ENCODE measurements at places on chromosomes 13 and 19.

DNA sequence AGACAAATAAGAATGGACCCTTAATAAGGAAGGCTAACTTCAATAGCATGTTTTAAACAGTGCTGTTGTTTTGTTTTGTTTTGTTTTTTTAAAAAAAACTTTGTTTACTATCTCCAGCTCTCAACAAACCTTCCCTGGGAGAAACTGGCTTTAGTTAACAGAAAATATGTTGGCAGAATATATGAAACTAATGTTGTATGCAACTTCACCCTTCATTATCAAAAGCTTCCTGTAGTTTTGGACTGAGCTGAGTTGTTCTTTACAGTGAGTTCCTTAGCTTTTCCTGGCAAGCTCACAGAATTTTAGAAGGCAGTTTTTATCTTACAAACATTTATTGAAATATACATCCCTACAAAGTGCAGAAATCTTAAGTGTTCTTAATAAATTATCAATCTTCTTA lies 2480.7 kb upstream of the PCDH20 start:
- no peak for DNase-seq

DNA sequence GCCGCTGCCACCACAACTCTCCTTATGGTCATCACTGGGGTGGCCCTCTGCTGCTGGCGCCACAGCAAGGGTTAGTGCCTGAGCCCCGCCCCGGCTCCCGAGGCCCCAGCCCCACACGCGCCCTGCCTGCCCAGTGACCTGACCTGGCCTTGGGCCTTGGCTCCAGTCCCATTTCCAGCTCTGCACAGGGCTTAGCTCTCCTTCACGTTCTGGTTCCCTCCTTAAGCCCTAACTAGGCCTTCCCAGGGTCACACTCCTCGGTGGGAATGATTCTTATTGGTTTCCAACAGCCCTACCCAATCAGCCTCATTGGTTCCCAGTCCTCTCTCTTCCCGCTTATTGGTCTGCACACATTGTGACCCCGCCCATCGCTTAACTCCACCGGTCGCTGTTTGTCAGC lies 5.8 kb downstream of the KIRREL2 start:
- no peak for DNase-seq

DNA sequence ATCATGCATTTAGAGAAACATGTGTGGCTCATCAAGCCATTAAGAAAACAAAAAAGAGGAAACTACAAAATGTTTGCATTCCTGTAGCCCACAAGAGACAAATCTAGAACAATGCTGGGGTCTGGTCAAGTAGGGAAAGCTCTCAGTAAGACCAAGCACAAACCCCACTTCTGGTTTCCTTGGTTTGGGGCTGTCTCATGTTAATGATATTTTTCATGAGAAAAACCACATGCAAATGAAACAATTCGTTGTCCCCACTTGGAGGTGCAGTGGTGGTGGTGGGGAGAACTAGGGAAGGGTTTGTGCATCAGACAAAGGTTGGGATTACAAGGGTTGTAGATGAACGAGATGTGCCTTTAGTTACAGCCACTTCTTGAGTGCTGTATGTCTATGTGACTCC lies 7.0 kb upstream of the RB1 start:
- DNase-seq = no peak

- DNase-seq = no peak
Measured at GRCh38 chr13:48236528-48237353, 3.7 kb downstream of the ITM2B start.

DNA sequence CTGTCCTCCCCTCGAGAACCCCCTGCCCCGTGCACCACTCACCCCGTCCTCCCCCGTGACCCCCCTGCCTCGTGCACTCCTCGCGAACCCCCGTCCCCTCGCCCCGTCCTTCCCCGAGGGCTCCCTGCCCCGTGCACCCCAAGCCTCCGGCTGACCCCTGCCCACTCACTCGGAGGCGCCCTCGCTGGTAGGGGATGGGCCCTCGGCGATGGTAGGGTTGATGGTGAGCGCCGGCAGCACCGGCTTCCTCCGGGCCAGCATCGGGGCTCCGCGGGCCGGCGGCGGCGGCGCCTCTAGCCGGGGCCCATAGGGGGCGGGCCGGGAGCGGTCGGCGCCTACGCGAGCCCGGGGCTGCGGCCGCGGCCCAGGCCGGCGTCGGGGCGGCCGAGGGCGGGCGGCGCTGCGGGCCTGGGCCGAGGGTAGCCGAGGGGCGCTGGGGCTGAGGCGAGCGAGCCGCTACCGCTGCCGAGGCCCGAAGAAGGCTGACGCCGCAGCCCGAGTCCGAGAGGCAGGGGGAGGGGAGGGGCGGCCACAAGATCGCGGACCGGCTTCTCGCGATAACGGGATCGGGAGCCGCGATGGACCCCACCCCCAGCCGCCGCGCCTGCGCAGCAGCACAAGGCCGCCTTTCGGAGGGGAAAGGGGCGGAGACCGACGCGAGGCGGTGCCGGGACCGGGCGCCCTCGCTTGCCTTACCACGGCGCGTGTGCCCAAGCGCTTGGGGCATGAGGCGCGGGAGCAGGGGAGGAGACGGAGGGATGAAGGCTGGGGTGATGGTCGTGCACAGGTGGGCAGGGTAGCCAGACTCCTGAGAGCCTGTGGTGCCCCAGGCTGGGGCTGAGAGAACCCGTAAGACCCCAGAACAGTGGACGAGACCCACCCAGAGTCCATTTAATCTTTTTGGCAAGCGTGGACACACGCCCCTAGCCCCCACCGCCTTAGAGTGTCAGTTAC lies at the start of gene MAP2K2:
MAP2K2 (minus strand) TSS at position 508 of the 954 bp plus-strand sequence; CDS start at position 261, 247 bp downstream.
- DNase-seq = peak; percentile 88

- no peak for DNase-seq
Measured at GRCh38 chr13:75324413-75324940, 157.5 kb downstream of the TBC1D4 start.

GRCh38 chr19:49205114-49205513 lies 47.5 kb downstream of the TRPM4 start:
- no peak for DNase-seq

DNA sequence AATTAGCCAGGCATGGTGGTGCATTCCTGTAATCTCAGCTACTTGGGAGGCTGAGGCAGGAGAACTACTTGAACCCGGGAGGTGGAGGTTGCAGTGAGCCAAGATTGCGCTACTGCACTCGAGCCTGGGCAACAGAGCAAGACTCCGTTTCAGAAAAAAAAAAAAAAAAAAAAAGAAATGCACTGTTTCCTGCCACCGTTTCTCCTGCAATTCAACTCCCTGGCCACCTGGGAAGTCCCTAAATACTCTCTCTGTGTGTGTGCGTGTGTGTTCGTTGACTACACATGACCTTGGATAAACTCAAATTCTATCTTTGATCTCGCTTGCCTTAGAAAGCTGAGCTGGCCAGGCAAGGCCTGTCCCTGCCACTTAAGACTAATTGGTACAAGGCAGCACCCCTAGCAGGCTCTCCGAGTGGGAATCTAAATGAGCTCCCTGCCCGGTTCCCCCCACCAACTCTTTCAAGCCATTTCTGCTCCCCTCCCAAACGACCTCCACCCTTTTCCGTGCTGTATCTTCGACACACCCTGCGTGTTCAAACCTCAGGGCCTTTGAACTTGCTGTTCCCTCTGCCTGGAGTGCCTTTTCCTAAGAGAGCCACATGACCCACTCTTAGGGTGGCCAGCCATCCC lies 5.2 kb upstream of the BCAT2 start:
- DNase-seq = peak; percentile 54

GRCh38 chr13:31997641-31998040 lies 33.9 kb upstream of the FRY start:
- DNase-seq = no peak

- DNase-seq = no peak
Measured at GRCh38 chr13:23778002-23778652, 111.1 kb downstream of the MIPEP start.

DNA sequence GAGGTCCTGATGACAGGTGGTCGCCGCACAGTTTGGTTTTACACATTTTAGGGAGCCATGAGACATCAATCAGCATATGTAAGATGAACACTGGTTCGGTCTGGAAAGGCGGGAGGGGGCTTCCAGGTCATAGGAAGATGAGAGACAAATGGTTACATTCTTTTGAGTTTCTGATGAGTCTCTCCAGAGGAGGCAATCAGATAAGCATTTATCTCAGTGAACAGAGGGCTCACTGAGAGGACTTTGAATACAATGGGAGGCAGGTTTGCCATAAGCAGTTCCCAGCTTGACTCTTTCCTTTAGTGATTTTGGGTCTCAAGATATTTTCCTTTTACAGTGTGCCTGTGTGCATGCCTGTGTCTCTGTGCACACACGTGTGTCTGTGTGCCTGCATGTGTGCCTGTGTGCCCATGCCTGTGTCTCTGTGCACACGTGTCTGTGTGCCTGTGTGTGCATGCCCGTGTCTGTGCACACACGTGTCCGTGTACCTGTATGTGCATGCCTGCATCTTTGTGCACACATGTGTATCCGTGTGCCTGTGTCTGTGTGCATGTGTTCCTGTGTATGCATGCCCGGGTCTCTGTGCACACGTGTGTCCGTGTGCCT lies 35.5 kb upstream of the TMEM255B start:
- no peak for DNase-seq

- DNase-seq = no peak
Measured at GRCh38 chr19:33910922-33911321, 114.3 kb downstream of the KCTD15 start.

DNA sequence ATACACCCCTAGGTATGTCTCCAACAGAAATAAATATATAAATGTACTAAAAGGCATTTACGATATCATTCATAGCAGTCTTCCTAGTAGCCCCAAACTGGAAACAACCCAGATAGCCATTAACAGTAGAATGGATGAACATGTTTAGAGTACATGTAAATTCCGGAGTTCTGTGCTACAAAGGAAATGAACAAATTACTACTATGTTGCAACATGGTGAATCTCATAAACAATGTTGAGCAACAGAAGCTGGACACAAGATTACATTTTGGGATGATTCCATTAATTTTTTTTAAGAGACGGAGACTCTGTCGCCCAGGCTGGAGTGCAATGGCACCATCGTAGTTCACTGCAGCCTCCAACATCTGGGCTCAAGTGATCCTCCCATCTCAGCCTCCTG lies 5.9 kb upstream of the SLC7A10 start:
- DNase-seq = no peak

DNA sequence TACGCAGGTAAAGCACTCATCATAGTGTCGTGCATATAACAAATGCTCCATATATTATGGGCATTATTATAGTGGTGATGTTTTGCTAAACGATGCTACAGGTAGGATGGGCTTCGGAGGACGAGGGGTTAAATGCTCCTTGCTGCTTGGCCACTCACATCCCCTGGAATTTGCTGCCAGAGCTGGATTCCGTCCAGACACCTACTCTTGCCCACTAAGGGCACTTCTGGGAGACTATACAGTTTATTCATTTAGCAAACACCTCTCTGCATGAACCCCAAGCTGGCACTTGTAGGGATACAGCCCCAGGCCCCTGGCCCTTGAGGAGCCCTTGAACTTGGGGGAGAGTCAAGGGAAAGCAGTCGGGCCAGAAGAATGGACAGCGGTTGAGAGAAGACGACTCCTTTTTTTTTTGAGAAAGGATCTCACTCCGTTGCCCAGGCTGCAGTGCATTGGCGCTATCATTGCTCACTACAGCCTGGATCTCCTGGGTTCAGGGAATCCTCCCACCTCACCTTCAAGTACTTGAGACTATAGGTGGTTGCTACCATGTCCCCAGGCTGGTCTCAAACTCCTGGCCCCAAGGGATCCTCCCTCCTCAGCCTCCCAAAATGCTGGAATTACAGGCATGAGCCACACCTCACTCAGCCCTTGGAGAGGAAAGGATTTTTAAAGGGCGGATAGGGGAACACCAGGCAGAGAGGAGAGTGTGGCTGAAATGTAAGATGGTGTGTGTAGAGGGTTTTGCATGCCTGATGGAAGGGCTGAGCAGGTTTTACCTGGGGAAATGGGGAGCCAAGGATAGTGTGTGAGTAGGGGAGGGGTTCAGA lies 1.1 kb upstream of the MRPL34 start:
- no peak for DNase-seq

GRCh38 chr13:93552596-93552995 lies 326.0 kb downstream of the GPC6 start:
- no peak for DNase-seq

- no peak for DNase-seq
Measured at GRCh38 chr13:106492588-106493475, 42.6 kb downstream of the EFNB2 start.

- no peak for DNase-seq
Measured at GRCh38 chr13:26508885-26509284, 48.6 kb upstream of the WASF3 start.

- DNase-seq = no peak
Measured at GRCh38 chr19:5536337-5536894, 31.3 kb downstream of the TINCR start.

DNA sequence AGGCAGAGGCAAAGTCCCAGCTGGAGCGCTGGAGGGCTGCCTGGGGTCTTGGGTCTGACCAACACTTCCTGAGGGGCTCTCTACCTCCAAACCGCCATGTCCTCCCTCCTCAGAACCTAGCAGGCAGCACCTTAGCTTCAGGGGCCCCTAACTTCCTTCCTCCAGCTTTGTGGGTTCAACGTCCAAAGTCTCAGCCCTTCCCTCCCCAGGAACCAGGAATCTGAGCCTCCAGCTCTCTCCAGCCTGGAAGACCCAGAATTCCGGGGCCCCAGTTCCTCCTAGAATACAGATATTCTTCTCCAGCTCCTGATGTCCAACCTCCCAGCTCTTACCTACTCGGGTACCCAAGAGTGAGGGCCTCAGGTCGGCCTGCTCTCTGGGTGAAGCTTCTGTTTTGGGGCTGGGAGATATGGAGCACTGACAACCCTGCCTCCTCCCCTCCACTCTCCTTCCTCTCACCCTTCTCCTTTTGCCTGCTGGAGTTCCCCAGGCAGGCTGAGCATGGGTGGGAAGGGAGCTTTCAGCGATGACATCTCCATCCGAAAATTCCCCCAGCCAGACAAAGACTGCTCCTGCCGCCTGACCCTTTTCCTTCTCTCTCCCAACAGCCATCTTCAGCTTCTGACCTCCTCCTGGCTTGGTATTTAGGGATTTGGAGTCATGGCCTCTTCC lies 3.5 kb downstream of the TMEM150B start:
- DNase-seq = no peak

DNA sequence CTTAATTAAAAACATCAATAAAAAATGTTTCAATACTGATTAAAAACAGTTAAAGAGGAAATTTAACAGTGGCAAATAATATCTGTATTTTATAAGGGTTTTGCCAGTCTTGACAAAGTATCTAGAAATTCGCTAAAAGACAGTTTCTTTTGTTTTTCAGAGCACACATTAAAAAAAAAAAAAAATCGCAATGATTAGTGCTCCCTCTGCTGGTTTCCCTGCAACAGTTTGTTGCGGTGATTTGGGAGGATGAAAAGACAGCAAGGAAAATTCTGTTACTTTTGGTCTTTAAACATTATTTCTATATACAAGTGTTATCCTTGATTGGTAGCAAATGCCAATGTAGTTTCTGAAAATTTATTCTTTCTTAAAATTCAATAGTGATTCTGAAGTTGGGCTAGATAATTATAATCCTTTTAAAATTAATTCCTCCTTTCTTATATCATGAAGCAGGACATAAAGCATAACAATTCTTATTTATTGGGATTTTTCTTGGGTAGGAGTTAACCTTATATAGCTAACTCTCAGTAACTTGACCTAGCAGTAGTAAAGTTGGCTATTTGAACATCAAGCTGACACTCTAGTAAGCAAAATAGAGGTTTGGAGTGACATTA lies 23.1 kb upstream of the SPRY2 start:
- DNase-seq = no peak
